ENCODE measurements at places on chromosomes 11 and 22.

GRCh38 chr11:119406005-119406404 lies 17.0 kb downstream of the THY1 start:
- no peak for DNase-seq

DNA sequence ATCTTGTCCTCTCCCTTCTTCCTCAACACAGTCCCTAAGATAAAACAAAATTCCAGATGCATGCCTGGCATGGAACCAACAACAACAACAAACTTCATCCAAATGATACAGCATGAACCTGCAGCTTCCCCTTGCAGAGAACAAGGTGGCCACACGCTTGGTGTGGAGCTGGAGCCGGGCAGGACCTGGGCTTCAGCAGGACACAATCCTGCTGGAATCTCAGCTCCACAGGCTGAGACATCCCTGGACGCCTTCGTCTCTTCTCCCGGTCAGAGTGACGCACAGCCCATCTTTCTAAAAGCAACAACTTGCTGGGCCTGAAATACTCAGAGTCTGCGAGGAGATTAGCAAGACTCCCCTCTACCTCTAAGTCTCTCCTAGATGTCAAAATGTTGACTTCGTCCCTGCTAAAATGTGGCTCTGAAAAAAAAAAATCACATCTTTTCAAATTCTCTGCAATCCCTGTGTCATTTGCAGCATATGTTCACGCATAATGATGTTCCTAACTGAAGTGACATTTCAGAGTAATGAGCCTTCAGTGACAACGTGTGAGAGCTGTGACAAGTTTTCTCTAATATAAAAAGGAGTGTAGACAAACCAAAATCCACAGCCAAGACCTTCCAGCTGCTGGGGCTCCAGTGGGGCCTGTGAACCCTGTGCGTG lies 1232.3 kb downstream of the TBC1D22A start:
- no peak for DNase-seq

DNA sequence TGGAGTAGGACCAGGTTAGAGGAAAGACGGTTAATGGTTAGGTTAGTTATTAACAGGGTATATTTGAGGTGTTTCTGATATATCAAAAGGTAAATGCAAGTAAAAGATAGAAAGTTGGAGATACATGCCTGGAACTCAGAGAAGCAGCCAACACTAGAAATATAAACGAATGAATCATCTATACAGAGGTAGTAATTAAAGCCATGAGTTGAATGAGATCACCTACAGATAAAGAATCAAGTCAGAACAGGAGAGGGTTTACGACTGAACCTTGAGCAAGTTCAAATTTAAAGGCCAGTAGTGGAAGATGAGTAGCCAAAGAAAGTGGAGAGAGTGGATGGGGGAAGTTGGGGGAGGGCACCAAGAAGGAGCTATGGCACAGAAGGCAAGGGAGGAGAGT lies 73.9 kb downstream of the SPON1 start:
- DNase-seq = no peak

GRCh38 chr22:37137131-37137530 lies 12.6 kb downstream of the IL2RB start:
- DNase-seq = no peak

- no peak for DNase-seq
These were observed 41.4 kb upstream of the B3GAT1 start for GRCh38 chr11:134453441-134453840.

Data from cortex of kidney (tissue), 1 donor.